ENCODE measurements at places on chromosomes 3 and 15.

GRCh38 chr15:28861031-28861534, 12.6 kb upstream of the GOLGA6L7 start:
- H3K27me3 ChIP-seq = peaks cover 1% of the 10 kb centered on the region
- H3K4me3 ChIP-seq = no peak overlapping the region
- no peaks in the 10 kb centered on the region for H3K4me1 ChIP-seq
- no peak for DNase-seq

GRCh38 chr15:31361764-31362515, 35.3 kb downstream of the KLF13 start:
- H3K27me3 ChIP-seq = no peaks in the 10 kb centered on the region
- peak overlapping the region; percentile 76 for H3K27ac ChIP-seq
- H3K36me3 ChIP-seq = peaks cover 4% of the 10 kb centered on the region
- peak overlapping the region; percentile 67 for H3K4me3 ChIP-seq
- no peak for DNase-seq

DNA sequence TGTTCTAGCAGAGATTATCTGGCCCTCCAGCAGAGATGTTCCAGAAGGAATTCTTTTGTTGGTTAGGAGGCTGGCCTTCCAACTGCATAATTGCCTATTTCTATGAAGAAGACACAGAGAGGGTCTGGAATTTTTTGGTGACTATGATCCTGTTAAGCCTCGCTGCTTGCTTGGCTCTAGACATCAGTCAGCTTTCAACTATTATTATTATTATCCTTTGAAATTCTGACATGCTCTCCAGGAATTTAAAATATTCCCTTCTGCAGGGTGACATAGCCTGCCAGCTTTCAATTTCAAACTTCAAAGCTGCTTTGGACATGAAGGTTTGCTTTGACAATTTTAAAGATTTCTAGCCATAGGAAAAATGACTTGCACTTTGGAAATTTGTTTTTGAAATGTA, 26.3 kb upstream of the ZNF148 start:
- H3K27me3 ChIP-seq = peaks cover 12% of the 10 kb centered on the region
- H3K4me1 ChIP-seq = no peaks in the 10 kb centered on the region
- no peak for DNase-seq
- H3K27ac ChIP-seq = no peak overlapping the region

DNA sequence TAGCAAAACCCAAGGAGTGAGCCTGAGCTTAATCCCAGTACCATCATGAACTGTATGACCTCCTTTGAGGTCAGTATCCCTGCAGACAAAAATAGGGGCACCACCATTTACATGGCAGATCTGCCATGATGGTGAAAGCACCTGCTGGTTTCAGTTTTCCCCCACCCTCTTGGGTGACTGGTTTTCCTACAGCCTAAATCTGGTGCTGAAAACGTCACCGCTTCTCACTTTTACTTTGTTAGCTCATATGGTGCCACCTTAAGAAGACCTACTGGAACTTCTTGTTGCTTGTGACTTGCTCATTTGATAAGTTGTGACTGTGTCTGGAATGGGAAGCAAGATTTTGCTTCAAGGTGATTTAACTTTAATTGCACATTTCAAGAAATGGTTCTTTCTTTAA, 5.1 kb downstream of the PPP1R2 start:
- peaks cover 12% of the 10 kb centered on the region for H3K36me3 ChIP-seq
- no peaks in the 10 kb centered on the region for H3K27me3 ChIP-seq
- H3K4me1 ChIP-seq = peaks cover 50% of the 10 kb centered on the region
- peak overlapping the region; percentile 39 for H3K4me3 ChIP-seq

DNA sequence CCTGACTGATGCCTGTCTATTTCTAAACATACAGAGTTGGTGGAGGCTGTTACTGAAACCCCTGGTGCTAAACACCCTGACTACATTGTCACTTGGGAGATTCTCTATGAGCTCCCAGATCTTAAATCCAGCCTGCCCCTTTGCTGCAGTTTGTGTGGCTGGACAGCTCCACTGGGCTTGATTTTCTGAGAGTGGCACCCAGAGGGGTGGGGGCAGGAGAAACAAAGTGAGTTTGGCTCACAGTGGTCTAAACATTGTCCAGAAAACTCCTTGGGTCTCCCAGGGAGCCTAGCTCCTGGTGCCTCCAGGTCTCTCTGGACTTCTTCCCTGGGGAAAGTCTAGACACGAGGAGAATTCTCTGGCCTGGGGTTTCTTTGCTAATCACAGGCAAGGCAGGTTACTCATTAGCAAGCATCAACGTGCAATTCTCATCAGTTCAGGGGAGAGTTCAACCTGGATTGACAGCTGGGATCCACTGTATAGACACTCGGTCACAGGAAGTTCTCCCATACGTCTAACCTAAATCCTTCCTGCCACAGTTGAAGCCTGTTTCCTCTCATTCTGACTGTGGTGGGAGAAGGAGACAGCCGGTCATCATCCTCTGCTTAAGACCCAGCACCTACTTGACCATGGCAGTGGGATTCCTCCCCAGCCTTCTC, 7.1 kb upstream of the DLL4 start:
- no peaks in the 10 kb centered on the region for H3K36me3 ChIP-seq
- H3K27ac ChIP-seq = no peak overlapping the region
- H3K4me3 ChIP-seq = no peak overlapping the region

DNA sequence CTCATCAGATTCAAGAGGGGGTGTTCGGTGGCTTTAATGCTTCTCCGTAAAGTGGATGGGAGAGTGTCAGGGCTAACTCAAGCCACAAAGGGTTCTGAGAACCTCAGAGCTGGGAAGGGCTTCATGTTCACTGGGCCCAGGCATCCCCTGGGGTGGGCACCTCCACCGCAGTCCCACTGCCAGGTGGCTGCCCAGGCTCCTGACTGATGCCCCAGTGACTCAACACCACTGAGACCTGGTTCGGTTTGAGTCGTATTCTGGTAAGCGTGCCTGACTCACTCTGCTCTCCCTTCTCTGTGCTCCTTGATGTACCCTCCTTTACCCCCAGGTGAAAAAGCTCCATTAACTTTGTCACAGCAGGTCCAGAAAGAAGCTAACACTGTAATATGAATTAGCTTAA, 304.6 kb downstream of the RPLP1 start:
- peaks cover 68% of the 10 kb centered on the region for H3K4me1 ChIP-seq
- H3K27ac ChIP-seq = no peak overlapping the region
- H3K4me3 ChIP-seq = no peak overlapping the region
- H3K36me3 ChIP-seq = peaks cover 9% of the 10 kb centered on the region
- no peak for DNase-seq
- H3K27me3 ChIP-seq = no peaks in the 10 kb centered on the region

DNA sequence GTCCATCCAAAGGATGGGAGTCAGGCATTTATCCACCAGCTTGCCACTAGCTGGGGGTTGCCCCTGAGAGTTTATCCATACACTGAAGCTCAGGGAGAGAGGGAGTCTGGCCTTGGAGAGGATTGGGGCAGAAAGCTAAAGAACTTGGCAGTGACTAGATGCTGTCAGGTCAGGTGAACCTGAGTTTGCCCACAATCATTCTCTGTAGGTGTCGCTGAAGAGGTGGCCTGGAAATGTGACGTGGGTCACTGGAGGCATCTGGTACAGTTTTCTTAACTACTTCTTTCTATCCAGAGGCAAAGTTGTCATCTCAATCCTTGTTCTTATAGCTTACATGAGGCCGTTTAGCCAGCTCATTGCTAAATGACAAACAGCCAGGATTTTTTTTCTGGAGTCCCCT, 298.0 kb upstream of the CTNNB1 start:
- DNase-seq = no peak
- H3K27me3 ChIP-seq = no peaks in the 10 kb centered on the region
- H3K4me1 ChIP-seq = peaks cover 2% of the 10 kb centered on the region

- no peaks in the 10 kb centered on the region for H3K27me3 ChIP-seq
- peak overlapping the region; percentile 49 for H3K4me3 ChIP-seq
- peak overlapping the region; percentile 97 for H3K27ac ChIP-seq
- peaks cover 13% of the 10 kb centered on the region for H3K36me3 ChIP-seq
- no peak for DNase-seq
Measured at GRCh38 chr15:67115586-67115969, 50.2 kb downstream of the SMAD3 start.

DNA sequence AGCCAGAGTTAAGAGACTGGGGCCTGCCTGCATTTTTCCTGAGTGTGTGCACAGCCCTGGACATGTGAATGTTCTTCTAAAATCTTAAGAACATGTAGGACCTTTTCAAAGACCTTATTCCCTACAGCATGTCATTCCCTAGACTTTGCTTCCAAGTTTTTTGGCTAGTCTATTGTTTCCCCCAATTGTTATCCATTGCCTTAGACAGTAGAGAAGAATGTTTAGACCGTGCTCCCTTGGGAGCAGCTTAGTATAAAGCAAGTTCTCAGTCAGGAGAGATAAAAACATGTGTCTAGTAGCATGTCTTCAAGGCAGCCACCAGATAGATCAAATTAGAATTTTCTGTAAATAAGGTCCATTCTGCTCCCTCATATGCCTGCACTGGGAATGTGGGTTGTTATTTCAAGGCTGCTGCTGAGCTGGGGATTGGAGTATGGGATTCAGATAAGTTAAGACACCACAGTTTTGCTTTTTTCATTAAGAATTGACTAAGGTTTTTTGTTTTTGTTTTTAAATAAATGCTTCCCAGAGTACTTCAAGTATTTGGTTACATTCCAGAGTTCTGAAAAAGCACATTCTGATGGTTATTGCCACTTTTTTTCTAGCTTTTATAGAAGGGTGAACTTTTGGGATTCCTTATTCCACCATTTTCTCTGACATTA, 246.7 kb downstream of the RORA start:
- peaks cover 9% of the 10 kb centered on the region for H3K27me3 ChIP-seq
- no peak overlapping the region for H3K27ac ChIP-seq
- no peak overlapping the region for H3K4me3 ChIP-seq
- H3K4me1 ChIP-seq = no peaks in the 10 kb centered on the region
- no peaks in the 10 kb centered on the region for H3K36me3 ChIP-seq

GRCh38 chr15:85463276-85463892, 83.0 kb downstream of the AKAP13 start:
- H3K36me3 ChIP-seq = peaks cover 13% of the 10 kb centered on the region
- no peak overlapping the region for H3K4me3 ChIP-seq
- H3K4me1 ChIP-seq = peaks cover 63% of the 10 kb centered on the region
- H3K27ac ChIP-seq = peak overlapping the region; percentile 52

- no peak for DNase-seq
- peaks cover 24% of the 10 kb centered on the region for H3K27me3 ChIP-seq
- no peaks in the 10 kb centered on the region for H3K36me3 ChIP-seq
- H3K4me3 ChIP-seq = no peak overlapping the region
- H3K27ac ChIP-seq = no peak overlapping the region
Measured at GRCh38 chr15:88800026-88800425, 3.2 kb upstream of the ACAN start.

- H3K4me1 ChIP-seq = peaks cover 9% of the 10 kb centered on the region
- no peak for DNase-seq
- peaks cover 2% of the 10 kb centered on the region for H3K36me3 ChIP-seq
- no peaks in the 10 kb centered on the region for H3K27me3 ChIP-seq
Measured at GRCh38 chr3:141271279-141272030, 39.8 kb downstream of the PXYLP1 start.

DNA sequence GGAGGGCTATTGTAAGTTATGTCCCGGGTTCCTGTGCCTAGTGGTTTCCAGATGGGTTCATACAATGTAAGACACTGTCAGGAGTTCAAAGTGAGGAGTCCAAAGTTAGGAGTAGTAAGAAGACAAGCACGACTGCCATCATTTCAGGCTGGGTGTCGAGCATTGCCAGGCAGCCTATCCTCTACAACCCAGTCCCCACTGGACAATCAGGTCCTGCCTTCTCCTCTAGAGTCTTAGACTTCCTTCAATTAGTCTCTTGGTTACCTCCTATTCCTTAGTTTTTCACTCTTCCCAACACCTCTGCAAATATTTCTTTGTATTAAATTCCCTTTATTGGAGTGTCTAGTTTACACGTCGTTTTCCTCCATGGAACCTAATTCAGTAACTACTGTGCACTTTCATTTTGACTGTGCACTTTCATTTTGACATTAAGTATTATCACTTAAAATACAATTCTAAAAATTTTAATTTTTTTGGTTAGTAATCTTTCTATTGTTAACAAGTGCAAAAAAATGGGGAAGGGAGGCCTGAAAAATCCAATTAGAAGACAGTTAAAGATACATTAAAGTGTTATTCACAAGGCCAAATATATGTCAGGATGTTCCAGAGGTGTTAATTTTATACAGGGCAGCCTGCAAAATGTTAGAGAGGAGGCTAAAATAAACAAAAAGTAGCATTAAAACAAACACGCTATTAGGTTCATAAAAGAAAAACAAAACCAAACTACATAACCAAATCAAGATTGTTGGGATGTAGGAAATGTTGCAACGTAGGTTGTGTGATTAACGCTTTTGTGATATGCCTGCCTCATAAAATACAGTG, 155.3 kb downstream of the TBL1XR1 start:
- peak overlapping the region; percentile 73 for H3K27ac ChIP-seq
- H3K27me3 ChIP-seq = no peaks in the 10 kb centered on the region
- peaks cover 5% of the 10 kb centered on the region for H3K4me1 ChIP-seq
- DNase-seq = no peak

DNA sequence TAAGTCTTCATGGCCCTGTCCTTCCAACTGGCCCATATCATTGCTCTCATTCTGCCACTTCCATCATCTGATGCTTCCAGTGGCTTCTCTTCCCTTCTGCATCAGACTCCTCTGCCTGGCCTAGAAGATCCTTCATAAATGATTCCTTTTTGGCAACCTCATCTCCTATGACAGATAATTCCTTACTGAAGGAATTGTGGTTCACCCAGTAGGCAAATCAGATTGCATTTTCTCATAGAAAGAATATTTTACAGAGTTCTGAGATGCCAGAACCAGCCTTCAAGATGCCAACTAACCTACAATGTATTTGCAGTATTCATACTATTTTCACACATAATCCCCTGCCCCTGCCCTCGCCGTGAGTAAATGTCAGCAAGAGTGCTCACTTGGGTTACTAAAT, 423.0 kb upstream of the TGFBR2 start:
- no peaks in the 10 kb centered on the region for H3K36me3 ChIP-seq
- no peak overlapping the region for H3K4me3 ChIP-seq
- H3K27me3 ChIP-seq = peaks cover 15% of the 10 kb centered on the region
- H3K4me1 ChIP-seq = no peaks in the 10 kb centered on the region
- no peak overlapping the region for H3K27ac ChIP-seq

DNA sequence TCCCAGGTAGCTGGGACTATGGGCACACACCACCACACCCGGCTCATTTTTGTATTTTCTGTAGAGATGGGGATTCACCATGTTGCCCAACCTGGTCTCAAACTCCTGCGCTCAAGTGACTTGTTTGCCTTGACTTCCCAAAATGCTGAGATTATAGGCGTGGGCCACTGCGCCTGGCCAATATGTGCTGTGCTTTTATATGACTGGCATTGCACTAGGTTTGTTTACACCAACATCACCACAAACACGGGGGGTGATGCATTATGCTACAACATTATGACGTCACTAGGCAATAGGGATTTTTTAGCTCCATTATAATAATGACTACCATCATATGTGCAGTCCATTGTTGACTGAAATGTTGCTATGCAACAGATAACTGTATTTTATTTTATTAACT, 6.9 kb downstream of the APH1B start:
- no peak overlapping the region for H3K27ac ChIP-seq
- peaks cover 6% of the 10 kb centered on the region for H3K36me3 ChIP-seq
- DNase-seq = no peak

GRCh38 chr3:12294885-12295580, 6.2 kb downstream of the PPARG start:
- no peak for DNase-seq
- no peaks in the 10 kb centered on the region for H3K4me1 ChIP-seq
- H3K27me3 ChIP-seq = no peaks in the 10 kb centered on the region

GRCh38 chr15:31442699-31443111, 116.1 kb downstream of the KLF13 start:
- H3K27ac ChIP-seq = no peak overlapping the region
- no peaks in the 10 kb centered on the region for H3K27me3 ChIP-seq
- DNase-seq = no peak
- H3K36me3 ChIP-seq = no peaks in the 10 kb centered on the region

- H3K36me3 ChIP-seq = no peaks in the 10 kb centered on the region
- DNase-seq = no peak
- H3K27me3 ChIP-seq = no peaks in the 10 kb centered on the region
- H3K4me3 ChIP-seq = no peak overlapping the region
Measured at GRCh38 chr3:172082269-172082668, 42.9 kb downstream of the FNDC3B start.

GRCh38 chr3:115325539-115325938, 178.5 kb upstream of the ZBTB20 start:
- DNase-seq = no peak
- H3K27me3 ChIP-seq = peaks cover 4% of the 10 kb centered on the region
- no peaks in the 10 kb centered on the region for H3K36me3 ChIP-seq
